GDM1 (cell line): ENCODE measurements at places on chromosomes 4 and X.

DNA sequence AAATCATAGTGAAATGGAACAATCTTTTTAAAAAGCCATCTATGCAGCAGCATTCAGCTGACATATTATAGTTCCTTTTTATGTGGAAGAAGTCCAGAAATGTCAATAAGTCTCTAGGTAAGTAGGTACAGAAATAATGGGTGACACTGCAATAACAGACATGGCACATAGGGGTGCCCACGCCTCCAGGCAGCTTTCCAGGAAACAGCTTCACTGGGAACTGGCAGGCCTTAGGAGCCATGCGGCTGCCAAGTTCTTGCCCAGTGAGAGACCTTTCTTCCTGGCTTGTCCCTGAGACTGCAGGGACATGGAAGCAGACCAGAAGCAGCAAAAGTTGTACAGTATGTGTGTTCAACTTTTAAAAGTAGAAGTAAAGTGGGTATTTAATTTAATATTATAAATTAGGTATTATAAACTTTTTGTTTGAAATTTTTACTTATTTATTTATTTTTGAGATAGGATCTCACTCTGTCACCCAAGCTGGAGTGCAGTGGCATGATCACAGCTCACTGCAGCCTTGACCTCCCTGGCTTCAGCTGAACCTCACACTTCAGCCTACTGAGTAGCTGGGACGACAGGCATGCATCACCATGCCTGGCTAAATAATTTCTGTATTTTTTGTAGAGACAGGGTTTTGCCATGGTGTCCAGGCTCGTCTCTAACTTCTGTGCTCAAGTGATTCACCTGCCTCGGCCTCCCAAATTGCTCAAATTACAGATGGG is 12.1 kb upstream of the ETNPPL start:
- no peak for DNase-seq

DNA sequence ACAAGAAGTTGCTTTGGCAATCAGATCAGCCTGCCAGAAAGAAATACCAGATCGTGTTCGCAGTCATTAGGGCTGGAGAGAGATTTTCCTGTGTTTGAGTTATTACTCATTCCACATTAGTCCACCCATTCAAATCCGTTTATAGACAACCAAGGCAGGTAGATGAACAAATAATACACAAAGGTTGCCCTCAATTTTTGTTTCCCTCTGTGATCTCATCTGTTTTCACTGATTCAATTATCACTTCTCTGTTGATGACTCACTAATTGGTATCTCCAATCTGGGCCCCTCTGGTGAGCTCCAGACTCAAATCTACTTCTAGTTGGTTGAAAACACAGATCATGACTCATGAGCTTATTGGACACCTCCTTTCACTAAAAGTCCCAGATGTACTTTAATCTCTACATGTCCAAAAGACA is 54.5 kb downstream of the CHM start:
- no peak for DNase-seq

- no peak for DNase-seq
These were observed 533.0 kb upstream of the FMR1 start for GRCh38 chrX:147378767-147379166.

- DNase-seq = no peak
These were observed at the start of gene HELT for GRCh38 chr4:185017964-185018772. Gene HELT, plus strand, starts transcription at chr4:185018490. Its CDS starts 439 bp downstream, at chr4:185018929.

DNA sequence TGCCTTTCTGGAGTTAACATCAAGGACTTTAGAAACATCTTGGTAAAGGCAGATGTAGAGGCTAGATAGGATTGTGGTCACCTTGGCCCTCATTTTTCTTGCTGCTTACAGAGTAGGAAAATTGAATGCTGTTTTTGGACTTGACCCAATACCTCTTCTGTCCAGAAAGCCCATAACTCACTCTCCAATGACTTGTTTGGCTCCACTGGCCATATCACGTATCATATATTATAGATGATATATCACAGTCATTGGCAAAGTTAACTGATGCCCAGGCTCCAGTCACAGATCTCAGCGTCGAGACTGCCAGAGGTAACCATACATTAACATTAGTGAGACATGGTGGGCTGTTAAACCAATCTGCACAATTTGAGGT is 88.1 kb upstream of the PLAC1 start:
- no peak for DNase-seq

GRCh38 chrX:149570668-149571067 is 16.6 kb downstream of the MAGEA9B start:
- DNase-seq = no peak
